ENCODE measurements at places on chromosomes 6 and 20.

DNA sequence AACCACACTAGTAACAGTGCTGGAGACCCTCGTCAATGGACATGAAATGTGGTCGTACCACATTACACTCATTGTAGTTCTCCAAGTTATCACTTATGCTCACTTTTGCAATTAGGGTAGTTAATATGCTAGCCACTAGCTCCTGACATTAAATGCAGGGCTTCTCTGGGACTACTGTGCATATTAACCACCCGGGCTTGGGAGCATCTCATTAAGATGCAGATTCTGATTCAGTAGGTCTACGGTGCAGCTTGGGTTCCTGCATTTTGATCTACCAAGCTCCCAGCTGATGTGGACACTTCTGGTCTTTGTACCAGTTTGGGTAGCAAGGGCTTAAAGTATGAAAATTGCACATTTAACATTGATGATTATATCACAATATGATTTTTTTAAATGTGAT is 98.0 kb downstream of the ZFP64 start:
- no peak for DNase-seq

- no peak for DNase-seq
Observed at GRCh38 chr6:39268171-39268570, 38.9 kb upstream of the KCNK5 start.

DNA sequence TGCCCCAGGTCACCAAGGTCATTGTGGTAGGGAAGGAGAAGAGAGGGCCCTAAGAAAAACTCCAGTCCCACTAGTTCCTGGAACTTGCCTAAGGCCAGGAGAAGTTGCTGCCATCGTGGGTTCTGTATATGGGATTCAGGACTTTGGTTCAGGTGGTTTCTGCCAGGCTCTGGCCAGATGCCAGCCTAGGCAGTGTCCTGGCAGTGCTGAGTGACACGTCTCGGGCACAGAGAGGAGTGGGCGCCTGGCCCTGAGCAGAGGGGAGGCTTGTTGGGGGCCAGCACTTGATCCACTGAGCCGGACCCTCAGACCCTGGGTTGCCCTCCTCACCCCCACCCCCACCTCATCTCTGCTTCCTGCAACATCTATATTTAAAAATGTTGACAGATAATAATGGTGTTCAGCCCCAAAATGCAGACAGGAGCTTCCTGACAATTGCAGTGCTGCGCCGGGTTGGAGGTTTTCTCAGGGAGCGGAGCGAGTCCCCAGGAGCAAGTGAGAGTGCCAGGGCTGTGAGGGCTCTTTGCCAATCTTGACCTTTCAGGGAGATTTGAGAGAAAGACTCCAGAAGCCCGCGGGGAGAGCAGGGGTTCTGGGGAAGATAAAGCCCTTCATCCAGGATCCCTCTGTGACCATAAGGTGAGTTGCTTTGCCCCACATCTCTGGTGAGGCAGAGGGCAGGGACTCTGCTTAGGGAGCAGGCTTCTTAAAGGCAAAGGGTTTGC is 71.9 kb downstream of the PHACTR3 start:
- no peak for DNase-seq

- peak; percentile 44 for DNase-seq
Observed at GRCh38 chr6:134936931-134937330, 13.0 kb downstream of the ALDH8A1 start.

DNA sequence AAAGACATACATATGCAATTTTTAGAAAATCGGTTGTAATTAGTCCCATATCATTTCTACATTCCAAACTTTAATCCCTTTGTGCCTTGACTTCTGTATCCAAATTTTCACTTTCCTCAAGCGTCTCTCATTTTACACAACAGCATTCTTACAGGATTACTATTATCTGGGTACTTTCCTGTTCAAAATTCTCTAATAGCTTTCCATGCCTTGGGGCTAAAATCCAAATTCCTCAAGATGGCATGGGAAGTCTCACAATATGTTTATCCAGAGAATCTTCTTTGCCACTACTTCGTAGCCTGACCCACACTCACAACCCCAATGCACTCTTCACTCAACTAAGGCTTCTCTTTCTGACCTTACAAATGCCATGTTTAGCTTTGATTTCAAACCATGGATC is 125.0 kb downstream of the TBX18 start:
- no peak for DNase-seq

DNA sequence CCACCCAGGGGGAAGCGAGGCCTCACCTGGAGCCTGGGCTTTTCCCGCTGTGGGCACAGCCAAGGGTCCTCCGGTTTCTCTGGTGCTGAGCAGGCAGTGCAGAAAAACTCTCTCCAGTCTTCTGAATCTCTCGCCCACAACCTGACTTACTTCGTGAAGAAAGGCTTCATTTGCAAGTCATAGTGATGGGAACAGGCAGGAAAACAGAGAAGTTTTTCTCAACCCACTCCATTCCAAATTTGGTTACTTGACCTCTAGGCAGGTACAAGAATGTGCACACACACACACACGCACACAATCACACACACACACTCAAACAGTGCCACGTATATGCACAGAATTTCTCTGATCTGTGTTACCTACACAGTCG is 524.5 kb downstream of the CD83 start:
- DNase-seq = no peak

GRCh38 chr6:149580880-149581279 is 14.7 kb downstream of the GINM1 start:
- no peak for DNase-seq

DNA sequence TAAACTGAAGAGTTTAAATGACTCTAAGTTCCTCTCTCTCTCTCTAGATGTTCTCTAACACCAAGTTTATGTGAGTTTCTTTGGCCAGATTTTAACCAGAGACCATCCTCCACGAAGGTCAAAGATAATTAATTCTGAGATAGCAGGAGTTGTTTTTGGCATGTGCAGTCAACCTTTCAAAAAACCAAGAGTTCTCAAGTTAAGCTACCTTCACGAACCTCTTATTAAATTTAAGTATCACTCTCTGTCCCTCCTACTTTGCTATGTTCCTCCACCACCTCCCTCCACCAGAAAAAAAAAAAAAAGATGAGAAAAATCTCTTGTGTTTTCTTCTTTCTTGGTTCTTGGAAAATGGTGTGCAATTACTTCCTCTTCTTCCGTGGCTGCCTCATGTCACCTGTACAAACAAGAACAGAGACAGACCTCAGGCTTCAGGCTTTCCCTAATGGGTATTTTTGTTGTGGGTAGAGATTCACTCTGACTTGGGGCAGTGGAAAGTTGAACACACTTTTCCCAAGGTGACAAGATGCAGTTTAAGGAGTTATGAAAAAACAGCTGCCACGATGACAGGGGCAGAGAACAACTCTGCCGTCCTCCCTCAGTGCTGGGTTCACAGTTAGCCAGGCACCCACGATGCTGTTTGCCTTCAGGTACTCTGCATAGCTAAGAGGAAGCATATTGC is 64.3 kb downstream of the ADTRP start:
- no peak for DNase-seq

DNA sequence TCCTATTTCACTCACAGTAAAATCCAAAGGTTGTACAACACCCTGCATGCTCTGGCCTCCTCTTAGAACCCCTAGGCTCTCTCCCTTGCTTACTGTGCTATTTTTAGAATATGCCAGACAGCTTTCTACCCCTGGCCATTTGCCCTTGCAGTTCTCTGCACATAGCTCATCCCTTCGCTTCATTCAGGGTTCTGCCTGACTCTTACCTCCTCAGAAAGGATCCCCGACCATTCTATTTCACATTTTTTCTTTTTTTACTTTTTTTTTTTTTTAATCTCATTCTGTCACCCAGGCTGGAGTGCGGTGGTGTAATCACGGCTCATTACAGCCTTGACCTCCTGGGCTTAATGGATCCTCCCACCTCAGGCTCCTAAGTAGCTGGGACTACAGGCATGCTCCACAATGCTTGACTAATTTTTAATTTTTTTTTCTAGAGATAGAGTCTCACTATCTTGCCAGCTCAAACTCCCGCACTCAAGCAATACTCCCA is 33.6 kb downstream of the COMMD7 start:
- DNase-seq = no peak

DNA sequence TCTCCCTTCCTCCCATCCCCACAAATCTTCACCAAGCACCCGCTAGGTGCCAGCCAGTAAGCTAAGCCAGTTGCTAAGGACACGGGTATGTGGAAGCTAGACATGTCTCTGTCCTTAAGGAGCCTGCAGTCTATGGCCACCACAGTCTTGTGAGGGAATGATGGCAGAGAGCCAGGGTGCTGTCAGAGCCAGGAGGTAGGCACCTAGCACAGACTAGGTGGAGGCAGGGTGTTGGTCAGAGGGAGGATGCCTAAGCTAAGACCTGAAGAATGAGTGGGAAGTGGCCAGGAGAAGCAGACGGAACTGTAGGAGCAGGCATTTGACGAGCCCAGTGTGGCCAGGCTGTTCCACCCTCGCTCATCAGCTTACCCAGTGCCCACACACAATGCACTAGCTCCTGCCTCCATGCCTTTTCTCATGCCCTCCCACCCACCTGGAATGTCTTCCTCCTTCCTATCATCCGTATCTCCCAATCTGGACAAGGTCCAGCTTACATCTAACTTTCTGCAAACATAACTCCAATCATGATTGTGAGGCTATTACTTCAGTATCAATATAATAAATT is 125.6 kb downstream of the FOXC1 start:
- no peak for DNase-seq

DNA sequence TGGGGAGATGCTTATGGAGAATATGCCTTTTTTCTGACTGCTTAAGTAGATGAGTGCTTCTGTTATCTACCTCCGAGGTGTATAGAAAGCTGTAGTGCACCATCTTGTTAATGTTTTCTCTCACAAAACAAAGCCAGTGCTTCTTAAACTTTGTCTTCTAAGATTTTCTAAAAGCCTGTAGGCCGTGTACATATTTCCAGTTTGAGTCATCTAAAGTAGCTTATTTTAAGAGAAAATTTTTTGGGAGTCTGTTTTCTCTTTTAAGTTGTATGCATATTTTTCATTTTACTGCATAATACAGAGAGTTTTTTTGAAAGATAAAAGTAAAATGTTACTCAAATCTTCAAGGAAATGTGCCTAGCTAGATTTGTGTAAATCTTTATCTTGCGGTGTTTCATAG is 151.7 kb downstream of the GRIK2 start:
- DNase-seq = no peak

- no peak for DNase-seq
Observed at GRCh38 chr20:44810061-44810390, 320 bp downstream of the RIMS4 start.

DNA sequence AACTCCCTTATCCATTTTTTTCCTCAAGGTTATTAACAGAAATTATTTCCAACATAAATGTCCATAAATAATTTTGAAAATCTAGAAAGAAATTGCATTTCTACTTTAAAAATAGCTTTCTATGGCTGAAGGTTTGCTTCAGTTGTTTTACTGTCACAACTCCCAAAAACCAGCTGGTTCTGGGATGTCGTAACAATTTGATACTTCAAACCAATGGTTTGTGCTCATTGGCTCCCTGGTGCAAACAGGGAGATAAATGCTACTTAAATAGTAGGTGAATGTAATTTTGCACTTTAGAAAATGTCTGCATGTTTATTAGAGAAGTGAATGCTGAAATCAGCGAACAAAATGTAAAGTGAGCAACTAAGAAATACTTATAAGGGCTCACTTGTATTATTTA is 31.1 kb downstream of the LAMA2 start:
- DNase-seq = no peak

DNA sequence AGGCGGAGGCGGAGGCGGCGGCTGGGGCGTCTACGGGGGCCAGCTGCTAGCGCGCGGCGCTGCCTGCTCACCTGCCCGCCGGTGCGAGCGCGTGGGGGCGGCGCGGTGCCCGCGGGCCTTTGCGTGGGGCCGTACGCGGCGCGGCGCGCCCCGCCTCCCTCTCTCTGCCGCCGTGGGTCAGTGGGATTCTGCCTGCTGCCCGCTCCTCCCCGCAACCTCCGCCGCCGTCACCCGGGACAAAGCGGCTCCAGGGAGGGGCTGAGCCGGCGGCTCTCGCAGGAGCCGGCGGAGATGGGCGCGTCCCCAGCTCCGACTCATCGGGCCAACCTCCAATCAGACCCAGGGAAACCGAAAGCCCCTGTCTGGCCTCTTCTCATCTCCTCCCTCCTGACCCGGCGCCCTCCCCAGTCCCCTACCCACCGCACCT is at the start of gene RCAN2:
Gene RCAN2 (minus strand): TSS at position 249 of the 427 bp plus-strand sequence.
- peak; percentile 48 for DNase-seq

DNA sequence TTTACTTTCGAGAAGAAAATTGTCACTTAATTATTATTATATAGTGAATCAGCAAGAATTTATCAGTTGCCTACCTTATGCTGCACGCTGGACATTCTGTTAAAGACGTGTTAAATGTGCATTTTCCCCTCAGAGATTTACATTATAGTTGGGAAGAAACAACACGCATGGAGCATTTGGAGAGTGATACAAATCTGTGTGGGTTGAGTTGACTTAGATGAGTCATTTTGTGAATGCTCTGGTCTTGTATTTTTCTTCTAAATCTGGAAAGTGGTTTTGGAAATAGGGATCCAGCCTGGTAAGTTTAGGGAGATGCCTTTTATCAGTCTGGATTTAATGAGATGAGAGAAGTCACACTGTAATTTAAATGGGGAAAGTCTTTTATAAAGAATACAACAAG is 24.0 kb upstream of the SMIM26 start:
- no peak for DNase-seq

DNA sequence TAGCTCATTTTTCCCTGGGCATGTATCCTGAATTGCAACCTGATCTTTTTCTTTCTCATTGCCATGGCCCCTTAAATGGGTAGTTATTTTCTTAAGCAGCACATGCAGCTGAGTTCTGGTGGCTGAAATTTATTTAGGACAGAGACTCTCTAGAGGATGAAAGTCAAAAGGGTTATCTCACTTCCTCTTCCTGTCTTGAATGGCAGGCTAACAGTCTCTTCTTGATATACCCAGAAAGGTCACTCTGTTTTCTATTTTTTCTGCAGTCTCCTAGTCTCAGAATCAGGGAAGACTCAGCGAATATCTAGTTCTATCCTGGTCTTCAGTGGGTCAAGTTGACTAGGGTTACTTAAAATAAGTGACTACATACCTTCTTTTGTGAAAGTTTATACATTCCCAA is 243.3 kb downstream of the EPHA7 start:
- no peak for DNase-seq

DNA sequence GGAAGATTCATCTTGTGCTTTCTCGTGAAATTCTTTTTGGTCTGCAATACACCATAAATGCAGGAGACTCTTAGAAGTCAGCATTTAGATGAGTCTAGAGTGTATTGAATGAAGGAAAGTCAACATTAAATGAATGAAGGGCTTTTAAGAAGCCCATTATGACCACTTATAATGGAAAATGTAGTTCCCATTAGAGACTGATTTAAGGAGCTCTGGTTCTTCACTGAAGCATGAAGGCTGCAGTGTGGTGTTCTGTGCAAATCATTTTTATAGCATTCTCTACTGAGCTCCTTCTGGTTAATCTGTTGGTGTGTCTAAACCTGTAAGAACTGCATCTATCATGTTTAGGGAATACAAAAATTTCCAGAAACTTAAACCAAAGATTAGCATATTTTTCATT is 19.7 kb downstream of the NCOA7 start:
- DNase-seq = no peak

DNA sequence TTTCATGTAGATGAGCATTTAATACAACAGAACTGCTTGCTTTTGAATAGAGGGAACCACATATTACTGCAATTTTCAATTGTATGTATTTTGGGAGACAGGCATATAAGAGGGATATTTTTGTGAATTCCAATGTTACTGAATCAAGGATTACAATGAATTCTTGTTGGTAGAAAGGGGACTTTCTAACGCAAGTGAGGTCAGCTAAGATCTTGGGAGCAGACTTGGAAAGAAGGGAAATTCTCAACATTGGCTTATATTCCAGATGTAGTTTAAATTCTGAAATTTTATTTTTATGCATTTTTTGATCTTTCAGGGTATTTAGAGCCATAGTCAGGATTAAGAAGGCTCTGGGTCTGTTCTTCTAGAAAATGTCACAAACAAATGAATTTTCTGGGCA is 43.3 kb upstream of the CTAGE9 start:
- no peak for DNase-seq

All from HTR-8/SVneo (cell line).